ENCODE measurements at places on chromosomes 4 and X.

DNA sequence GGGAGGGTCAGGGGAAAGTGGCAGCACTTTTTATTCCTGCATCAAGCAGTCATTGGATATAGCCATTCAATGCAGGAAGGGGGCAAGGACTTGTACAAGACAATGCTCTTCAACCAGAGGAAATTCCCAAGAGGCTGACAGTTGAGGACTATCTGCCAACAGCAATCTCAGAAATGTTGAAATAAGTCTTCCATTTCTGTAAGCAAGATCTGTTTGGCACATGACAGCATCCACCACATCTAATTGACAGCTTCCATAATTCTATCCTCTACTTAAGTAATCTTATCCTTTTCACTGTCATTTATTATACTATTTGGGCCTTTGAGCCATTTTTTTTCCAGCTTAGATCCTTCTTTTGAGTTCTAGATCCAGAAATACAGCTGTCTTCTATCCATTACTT lies 110.7 kb downstream of the CFAP299 start:
- no peak for DNase-seq

- no peak for DNase-seq
Measured at GRCh38 chr4:184792334-184792733, 33.4 kb downstream of the ACSL1 start.

- DNase-seq: no peak
Measured at GRCh38 chr4:164531336-164531735, 222.6 kb upstream of the SMIM31 start.

GRCh38 chr4:14749910-14750309 lies 252.4 kb upstream of the CPEB2 start:
- DNase-seq: no peak

- no peak for DNase-seq
Measured at GRCh38 chrX:22666441-22666840, 333.3 kb upstream of the DDX53 start.

- DNase-seq: no peak
Measured at GRCh38 chr4:188941524-188942119, 802.4 kb downstream of the TRIML1 start.

DNA sequence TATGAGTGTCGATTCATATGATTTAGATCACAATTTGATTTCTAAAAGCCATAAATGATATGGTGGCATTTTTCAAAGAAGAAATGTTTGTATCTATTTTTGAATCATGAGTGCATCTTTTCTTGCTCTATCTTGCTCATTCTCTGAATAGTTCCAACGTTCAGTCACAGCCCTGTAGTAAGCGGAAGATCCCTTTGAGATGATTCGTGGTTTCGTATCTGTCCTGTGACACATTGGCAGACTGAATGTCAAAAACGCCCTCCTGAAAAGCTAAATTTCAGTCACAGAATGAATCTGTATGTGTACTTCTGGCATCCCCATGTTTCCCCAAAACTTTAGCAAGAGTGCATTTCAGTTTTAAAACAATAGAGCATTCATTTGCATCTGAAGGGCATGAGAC lies 1066.9 kb upstream of the TENM3 start:
- DNase-seq: no peak

DNA sequence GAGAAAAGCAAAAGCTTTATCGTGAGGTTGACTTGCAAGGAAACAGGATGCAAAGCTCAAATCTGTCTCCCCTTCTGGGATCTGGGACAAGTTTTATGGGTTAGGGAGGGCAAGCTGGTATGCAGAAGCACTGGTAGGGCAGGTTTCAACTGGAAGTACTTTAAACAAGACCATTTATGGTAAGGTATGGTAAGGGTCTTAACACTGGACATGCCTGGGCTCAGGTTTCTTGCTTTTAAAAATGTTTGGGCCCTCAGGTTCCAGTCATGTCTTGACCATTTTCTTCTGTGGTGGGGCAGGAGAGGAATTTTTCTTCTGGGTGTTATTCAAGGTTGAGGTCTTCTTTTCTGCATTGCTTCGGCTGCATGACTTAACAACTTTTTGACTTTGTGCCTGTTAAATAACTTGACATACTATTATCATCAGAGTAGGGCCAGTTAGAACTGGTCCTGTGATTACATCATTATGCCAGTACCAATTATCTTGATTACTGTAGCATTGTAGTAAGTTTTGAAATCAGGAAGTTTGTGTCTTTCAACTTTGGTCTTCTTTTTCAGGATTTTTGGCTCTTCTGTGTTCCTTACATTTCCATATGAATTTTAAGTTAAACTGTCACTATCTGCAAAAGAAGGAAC lies 33.7 kb downstream of the CD38 start:
- DNase-seq: no peak

GRCh38 chrX:139832718-139833309 lies 100.0 kb downstream of the ATP11C start:
- DNase-seq: no peak

DNA sequence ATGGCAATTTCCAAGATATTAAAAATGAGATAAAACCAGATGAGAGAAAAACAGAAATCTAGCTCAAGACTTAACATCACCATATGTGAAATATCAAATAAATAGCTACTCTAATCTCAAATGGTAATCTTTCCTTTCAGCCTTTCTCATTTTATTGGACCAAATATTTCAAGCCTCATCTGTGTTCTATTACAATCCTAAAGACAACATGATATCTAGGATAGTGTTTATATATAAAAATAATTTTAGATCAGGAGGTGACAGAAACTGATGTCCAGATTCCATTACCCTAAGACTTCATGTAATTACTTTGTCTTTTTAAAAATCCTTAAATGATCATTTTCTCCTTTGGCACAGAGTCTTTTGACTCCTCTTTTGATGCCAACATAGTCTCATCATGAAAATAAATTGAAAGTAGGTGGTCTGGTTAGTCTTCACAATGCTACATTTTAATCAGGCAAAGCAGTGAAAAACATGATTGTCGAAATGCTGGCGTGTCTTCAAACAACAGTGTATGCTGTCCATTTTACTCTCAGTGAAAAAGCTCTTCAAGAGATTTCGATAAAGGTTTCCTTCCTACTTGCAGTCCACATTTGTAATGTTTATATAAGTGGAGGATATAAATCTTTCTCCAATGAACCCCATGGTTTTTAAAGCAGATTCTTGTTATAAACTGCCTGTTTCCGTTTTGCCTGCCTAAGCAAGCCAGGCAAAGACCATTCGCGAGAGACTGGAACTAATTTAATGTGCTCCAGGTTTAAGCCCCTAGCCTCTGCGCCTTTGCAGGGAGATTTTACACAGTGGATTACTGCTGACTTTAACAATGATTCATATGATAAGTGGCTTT lies 169.8 kb downstream of the SCFD2 start:
- DNase-seq: no peak

GRCh38 chr4:83329521-83330110 lies 5.0 kb downstream of the HPSE start:
- DNase-seq: no peak

DNA sequence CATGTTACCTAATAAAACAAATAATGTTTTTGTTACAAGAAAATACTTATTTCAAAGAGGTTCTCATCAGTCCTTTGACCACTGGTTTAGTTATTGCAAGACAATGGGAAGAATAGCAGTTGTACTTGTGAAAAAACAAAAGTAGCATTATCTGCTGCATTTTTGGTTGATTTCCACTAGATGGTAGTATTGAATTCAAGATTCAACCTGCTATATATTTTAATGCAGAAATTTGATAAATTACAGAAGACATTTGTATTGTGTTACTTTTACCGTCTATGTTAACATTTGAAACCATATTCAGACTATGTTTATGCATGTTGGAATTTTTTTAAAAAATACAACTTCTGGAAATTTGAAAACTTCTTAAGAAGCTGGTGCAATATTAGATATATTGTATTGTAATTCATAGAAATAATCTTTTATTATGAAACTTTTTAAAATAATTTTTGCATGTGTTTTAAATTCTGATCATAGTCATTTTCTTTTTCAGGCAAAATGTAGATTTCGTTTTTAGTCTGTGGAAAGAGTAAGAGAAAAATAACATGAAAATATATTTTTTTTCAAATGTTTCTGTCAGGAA lies 56.4 kb downstream of the SPCS3 start:
- no peak for DNase-seq

- DNase-seq: no peak
Measured at GRCh38 chr4:141102367-141102766, 30.9 kb downstream of the RNF150 start.

GRCh38 chr4:1857931-1858330 lies 2.0 kb upstream of the LETM1 start:
- DNase-seq: no peak

GRCh38 chr4:152246659-152247058 lies 289.2 kb downstream of the FBXW7 start:
- no peak for DNase-seq

GRCh38 chrX:1500701-1501624 lies 36.0 kb downstream of the P2RY8 start:
- DNase-seq: no peak

- no peak for DNase-seq
Measured at GRCh38 chrX:23511793-23512192, 155.5 kb upstream of the PRDX4 start.

- no peak for DNase-seq
Measured at GRCh38 chr4:79281566-79282359, 44.1 kb downstream of the NAA11 start.

- no peak for DNase-seq
Measured at GRCh38 chr4:118967393-118967792, 78.7 kb downstream of the SYNPO2 start.

- DNase-seq: no peak
Measured at GRCh38 chr4:56892691-56893090, 15.0 kb upstream of the REST start.

DNA sequence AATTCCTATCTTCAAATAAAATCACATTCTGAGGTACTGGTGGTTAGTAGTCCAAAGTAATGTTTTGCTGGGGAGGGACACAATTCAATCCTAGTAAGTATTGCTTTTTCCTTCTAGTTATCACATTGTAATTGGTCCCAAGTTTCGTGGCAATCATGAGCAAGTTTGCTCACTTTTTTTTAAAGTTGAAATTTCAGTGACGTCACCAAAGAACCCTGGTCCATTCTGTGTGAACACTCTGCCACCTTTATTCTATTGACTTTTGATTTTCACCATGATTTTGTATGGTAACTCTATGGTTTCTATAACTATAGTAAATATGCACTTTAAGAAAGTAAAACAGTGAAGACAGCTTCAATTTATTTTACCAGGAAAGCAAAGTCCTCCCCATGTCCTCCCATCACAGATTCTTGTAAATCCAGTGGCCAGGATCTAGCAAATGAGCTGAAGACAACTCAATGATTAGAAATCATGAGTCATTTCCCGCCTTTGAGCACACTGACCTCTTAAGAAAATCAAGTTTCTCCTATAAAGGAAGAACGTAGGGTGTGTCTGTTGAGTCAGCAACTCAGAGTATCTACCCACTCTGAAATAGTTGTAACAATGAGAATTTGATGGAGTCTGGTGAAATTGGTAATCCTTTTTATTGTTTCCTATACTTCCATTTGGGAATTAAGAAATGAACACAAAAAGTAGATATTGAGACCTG lies 1306.6 kb upstream of the PABPC4L start:
- DNase-seq: no peak

DNA sequence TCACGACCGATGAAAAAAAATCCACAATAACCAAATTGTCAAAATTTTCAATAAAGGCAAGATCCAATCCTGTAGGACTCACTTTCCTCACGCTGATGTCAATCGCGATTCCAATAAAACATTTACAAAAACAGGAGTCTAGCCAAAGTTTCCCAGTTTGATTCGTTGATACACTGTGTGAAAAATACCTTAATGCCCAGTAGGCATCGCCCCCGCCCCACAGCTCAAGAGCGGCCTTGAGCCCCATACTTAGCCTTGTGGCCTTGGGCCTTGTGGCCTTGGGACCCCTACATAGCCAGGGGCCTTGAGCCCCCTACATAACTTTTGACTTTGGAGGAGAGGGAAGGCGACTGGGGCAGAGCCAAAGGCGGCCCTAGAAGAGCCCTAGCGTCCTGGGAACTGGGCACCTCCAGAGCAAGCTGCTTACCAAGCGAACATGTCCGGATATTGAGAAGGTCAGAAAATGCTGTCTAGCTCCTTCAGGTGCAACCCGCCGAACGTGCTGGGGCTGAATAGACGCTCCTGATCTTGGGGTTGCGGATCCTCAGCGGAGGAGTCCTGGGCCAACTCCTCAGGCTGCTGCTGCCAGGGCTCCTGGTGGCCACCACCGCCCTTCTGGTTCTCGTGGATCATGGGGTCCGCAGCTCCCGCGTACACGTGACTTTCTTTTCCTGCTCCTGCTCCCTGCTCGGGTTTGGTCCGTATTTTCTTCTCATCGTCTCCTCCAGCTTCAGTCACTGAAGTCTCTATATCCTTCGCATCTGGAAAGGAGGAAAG lies 62.9 kb downstream of the RHOXF2B start:
- no peak for DNase-seq

DNA sequence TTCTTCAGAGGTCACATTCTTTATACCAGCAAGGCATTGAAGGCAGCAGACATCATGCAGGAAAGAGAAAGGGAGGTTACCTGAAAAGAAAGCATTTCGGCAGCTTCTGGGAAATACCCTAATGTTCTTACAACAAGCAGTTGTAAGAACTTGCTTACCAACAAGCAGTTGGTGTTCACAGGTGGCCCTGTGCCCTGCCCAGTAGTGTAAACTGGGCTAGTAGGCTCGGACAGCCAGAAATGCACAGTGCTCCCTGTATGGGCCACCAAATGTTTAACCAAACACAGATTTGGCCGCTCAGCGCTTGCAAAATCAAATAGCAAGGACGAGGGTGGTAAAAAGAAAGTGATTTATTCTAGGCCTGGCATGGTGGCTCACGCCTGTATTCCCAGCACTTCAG lies 20.4 kb upstream of the RHOXF1 start:
- DNase-seq: no peak

DNA sequence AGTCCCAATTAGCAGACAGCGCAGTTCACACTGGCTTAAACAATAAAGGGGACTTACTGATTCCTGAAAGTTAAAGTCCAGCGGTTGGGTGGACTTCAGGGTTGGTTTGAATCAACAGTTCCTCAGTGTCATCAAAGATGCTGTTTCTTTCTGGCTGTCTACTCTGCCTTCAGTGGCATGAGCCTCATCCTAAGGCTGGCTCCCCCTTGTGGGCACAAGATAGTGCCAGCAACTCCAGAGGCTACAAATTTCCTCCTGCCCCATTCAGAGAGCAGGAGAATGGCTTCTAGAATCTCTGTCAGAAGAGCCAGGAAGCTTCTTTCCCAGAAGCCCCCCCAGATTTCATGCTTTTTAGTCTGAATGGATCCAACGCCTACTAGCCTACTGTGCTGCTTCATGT lies 82.4 kb upstream of the MTM1 start:
- DNase-seq: no peak

- DNase-seq: no peak
Measured at GRCh38 chr4:125125276-125125675, 189.5 kb upstream of the FAT4 start.

DNA sequence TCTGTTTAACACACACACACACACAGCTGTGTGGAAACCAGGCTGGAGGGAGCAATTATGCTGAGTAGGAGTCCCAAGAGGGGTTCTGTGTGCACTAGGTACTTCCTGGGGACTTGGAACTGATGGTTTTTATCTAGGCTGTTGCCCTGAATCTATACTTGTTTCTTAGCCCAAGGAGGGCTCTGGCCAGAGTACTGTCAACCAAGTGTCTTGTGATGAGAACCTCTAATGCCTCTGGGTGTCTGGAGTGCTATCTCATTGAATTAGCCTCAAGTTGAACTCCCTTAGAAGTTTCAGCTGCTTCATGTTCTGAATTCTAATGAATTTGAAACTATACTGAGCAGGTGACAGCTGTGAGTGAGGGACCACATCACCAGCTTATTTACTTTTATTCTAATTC lies 16.6 kb downstream of the ARHGAP24 start:
- peak; percentile 47 for DNase-seq
